Activated CD8-positive, alpha-beta memory T cell treated with anti-CD3 and anti-CD28 coated beads for 1 hour (primary cell): ENCODE measurements at places on chromosomes 3 and 15.

DNA sequence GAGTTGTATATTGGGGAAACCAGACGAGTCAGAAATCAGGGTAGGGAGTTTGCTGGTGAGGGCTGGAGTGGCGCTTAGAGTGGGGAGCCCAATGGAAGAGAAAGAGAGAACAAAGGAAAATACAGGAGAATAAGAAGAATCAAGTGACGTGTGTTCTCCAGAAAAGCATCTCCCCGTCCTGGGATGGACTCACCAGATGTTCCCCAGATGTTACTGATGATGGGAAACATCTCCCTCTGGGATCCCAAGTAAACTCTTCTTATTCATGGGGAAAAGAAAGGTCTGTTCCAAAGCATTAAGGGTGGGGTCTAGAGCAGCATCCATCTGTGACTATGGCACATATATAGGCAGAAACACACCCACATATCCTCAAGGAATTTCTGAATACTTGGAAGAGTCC, 3.0 kb upstream of the CSRNP1 start:
- no peak for DNase-seq

GRCh38 chr3:56851966-56852884, 50.5 kb upstream of the ARHGEF3 start:
- DNase-seq: no peak

- DNase-seq: no peak
Observed at GRCh38 chr15:74775894-74776293, 6.0 kb upstream of the CSK start.

DNA sequence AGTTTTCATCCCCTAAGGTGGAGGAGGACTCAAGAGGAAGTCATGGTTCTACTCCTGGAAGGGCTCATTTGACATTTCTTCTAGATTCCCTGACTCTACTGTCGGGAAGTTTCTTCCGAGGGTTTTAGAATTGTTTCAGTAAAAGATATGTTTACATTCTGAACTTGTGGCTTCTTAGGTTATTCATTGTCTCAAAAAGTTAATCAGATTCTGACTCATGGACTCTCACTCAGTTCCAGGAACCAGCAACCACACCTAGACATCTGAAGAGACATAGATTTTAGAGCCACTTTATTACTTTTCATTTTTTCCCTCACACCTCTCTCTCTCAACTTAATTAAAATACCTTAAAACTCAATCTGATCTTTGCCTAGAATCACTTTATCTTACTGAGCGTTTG, 862.6 kb downstream of the AGBL1 start:
- no peak for DNase-seq

DNA sequence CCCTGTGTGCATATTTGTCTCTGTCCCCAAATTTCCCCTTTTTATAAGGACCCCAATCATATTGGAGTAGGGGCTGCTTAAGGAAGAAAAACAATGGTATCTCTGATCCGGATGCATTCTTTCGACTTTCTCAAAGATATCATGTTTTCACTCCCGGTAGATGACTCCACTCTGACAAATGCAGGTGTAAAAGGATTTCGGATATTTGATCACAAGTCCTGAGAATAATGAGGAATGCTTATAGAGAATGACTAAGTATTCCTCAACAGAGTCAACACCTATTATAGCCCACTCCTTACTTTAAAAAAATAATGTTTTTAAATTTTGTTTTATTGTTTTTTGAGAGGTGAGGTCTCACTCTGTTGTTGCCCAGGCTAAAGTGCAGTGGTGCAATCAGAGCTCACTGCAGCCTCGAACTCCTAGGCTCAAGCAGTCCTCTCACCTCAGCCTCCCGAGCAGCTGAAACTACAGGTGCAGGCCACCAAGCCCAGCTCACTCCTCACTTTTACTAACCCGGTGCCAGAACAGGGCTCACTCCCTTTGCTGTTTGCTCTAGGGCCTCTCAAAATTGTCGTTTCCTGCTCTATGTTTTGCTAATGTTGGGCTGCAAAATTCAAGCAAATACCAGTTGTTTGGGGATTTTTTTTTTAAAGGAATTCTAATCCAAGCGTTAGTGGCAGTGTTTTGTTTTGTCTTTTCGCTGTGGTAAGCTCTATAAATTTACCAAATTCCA, 24.6 kb downstream of the COL8A1 start:
- no peak for DNase-seq

GRCh38 chr3:165243597-165243996, 47.4 kb upstream of the SLITRK3 start:
- no peak for DNase-seq
